ENCODE measurements at places on chromosomes 5 and 9.

GRCh38 chr5:88159591-88159990, 109.1 kb downstream of the TMEM161B start:
- no peak for DNase-seq

GRCh38 chr5:22314548-22314947, 538.6 kb downstream of the CDH12 start:
- DNase-seq, result no peak

GRCh38 chr5:72189146-72189545, 81.9 kb downstream of the MAP1B start:
- no peak for DNase-seq

DNA sequence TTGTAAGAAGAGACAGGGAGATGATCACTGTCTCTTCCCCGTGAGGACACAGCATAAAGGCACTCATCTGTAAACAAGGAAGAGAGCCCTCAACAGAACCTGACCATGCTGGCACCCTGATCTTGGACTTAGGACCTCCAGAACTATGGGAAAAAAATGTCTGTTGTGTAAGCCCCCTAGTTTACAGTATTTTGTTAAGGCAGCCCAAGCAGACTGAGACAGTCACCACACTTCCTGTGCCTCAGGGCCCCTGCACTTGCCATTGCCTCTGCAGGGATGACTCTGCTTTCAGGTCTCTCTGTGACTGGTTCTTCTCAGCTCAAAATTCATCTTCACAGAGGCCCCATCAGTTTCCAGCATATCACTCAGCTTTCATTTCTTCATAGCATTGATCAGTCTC, 372.1 kb downstream of the TLE1 start:
- DNase-seq, result no peak

DNA sequence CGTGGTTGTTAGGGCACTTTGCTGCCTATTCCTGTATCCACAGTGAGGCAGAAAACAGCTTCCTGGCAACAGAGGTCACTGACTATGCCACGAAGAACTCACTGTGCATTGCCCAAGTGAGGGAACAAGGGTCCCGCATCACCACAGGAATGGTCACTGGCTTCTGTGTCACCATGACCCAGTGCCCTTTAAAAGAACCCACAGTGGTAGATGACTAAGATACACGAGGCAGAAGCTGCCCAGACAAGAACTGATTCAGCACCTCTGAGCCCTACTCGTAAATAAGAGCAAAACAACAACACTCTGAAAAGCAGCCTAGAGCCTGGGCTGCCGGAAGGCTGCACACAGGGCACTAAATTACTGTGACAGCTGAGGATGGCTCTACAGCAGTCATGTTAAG, 236.6 kb upstream of the RASEF start:
- DNase-seq, result no peak

DNA sequence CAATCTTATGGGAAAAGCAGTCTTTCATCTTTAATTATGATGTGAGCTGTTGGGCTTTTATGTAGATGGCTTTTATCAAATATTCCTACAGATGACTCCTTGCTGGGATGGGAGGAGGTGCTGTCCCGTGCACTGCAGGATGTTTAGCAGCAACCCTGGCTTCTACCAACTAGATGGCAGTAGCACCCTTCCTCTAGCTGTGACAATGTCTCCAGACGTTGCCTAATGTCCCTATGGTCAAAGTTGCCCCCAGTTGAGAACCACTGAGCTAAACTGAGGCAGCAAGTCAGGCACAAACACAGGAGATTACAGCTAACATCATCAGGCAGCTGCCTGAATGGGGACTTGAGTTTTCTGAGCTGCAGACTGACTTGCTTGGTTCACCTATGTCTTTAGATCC, 401.9 kb upstream of the PDE4D start:
- no peak for DNase-seq

GRCh38 chr5:175813943-175814630, 57.3 kb upstream of the CPLX2 start:
- DNase-seq, result no peak

- no peak for DNase-seq
Observed at GRCh38 chr5:115457571-115457970, 87.0 kb downstream of the FEM1C start.

- no peak for DNase-seq
Observed at GRCh38 chr9:2478421-2478820, 143.2 kb upstream of the VLDLR start.

GRCh38 chr5:173670130-173670651, 53.7 kb upstream of the BOD1 start:
- no peak for DNase-seq

GRCh38 chr9:136960212-136960937, 8.3 kb downstream of the LCN12 start:
- DNase-seq, result no peak

- no peak for DNase-seq
Observed at GRCh38 chr5:82376307-82376706, 98.2 kb upstream of the RPS23 start.

DNA sequence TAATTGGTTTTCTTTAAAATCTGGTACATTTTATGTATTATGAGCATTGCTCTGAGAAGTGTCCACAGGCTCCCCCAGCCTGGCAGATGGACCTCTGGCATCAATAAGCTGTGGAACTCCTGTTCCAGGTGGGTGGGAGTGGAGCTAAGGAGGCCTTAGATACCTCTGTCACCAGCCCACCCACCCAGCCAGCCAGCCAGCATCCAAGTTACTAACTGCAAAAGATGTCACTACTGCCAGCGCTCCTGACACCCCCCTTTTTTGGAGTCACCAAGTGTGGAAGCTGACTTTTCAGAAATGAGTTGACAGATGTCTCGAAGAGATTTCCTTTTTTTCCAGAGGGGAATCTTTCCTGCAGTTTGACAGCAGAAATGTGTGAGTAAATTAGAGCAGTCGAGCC, 111.2 kb downstream of the GALNT10 start:
- DNase-seq, result no peak

DNA sequence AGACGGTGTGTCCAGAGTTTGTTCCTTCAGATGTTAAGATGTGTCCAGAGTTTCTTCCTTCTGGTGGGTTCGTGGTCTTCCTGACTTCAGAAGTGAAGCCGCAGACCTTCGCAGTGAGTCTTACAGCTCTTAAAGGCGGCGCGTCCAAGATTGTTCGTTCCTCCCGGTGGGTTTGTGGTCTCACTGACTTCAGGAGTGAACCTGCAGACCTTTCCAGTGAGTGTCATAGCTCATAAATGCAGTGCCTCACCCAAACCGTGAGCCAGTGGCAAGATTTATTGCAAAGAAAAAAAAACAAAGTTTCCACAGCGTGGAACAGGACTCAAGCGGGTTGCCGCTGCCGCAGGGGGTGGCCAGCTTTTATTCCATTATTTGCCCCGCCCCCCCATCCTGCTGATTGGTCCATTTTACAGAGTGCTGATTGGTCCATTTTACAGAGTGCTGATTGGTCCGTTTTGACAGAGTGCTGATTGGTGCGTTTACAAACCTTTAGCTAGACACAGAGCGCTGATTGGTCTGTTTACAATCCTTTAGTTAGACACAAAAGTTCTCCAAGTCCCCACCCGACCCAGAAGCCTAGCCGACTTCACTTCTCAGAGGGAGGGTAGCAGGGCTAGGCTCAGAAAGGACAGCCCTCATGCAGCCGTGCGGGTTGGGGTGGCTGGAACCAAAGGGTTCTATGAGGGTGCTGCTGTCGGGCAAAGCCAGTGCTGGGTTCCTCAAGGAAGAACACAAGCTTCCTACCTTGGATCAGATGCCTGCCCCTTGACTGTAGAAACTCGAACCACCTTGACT, 9.1 kb upstream of the RNF130 start:
- DNase-seq, result no peak
